ENCODE measurements at places on chromosomes 2 and 18.

- DNase-seq = no peak
Measured at GRCh38 chr2:10655499-10656225, 34.1 kb downstream of the NOL10 start.

DNA sequence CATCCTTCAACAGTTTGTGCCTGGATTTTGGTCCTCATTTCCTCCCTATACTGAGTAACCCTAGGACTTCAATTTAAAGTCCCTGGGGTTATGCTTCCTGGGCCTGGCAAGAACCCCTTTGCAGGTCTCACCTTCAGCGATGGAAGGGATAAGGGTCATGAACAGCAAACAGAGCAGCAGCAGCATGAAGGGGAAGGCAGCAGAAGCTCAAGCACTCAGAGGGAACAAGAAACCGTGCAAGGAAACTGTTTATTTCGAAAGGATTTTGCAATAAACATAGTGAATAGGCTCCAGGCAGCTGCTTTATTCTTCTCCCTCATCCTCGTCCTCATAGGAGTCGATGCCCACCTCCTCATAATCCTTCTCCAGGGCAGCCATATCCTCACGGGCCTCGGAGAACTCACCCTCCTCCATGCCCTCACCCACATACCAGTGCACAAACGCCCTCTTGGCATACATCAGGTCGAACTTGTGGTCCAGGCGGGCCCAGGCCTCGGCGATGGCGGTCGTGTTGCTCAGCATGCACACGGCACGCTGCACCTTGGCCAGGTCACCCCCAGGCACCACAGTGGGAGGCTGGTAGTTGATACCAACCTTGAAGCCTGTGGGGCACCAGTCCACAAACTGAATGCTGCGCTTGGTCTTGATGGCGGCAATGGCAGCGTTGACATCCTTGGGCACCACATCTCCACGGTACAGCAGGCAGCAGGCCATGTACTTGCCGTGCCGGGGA is 2.8 kb upstream of the TUBA4B start:
- DNase-seq = no peak

DNA sequence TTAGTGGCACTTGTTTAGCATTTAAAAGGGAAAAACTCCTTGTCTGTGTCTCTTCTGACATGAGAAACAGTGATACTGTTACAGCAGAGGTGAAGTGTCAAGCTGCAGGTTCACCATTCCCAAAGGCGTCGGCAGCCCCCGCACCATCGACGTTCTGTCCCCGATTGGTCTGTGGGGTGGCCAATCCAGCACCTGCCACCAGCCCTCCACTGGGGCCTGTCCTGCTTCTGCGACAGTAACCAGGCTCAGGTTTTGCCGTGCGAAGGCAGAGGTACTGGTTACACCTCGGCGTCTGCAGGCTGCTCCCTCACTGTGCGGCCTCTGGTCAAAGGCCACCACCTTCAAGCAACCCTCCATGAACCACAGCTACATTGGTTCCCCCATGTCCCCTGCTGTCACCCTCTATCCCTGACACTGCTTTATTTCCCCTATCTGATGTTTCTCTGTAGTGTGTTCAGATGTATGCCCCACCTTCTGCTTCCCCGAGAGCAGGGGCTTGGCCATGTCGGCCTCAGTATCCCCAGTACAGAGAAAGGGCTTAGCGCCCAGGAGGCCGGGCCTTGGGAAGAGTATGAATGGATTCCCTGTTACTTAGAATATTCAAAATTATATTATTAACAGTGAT is 8.6 kb upstream of the ESPNL start:
- no peak for DNase-seq

DNA sequence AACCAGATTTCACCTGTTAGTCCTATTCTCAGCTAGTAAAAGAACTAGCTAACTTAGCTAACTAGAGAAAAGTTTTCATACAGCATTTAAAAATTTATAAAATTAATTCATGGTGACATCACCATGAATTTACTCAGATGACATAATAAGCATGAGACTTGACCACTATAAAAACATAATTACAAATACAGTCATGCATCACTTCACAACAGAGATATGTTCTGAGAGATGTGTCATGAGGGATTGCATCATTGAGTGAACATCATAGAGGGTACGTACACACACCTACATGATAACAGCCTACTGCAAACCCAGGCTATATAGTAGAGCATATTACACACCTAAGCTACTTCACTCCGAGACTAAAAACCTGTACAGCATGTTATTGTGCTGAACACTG is 481.3 kb upstream of the CHAC2 start:
- no peak for DNase-seq

GRCh38 chr2:220940646-220941045 is 631.5 kb downstream of the EPHA4 start:
- DNase-seq = no peak

DNA sequence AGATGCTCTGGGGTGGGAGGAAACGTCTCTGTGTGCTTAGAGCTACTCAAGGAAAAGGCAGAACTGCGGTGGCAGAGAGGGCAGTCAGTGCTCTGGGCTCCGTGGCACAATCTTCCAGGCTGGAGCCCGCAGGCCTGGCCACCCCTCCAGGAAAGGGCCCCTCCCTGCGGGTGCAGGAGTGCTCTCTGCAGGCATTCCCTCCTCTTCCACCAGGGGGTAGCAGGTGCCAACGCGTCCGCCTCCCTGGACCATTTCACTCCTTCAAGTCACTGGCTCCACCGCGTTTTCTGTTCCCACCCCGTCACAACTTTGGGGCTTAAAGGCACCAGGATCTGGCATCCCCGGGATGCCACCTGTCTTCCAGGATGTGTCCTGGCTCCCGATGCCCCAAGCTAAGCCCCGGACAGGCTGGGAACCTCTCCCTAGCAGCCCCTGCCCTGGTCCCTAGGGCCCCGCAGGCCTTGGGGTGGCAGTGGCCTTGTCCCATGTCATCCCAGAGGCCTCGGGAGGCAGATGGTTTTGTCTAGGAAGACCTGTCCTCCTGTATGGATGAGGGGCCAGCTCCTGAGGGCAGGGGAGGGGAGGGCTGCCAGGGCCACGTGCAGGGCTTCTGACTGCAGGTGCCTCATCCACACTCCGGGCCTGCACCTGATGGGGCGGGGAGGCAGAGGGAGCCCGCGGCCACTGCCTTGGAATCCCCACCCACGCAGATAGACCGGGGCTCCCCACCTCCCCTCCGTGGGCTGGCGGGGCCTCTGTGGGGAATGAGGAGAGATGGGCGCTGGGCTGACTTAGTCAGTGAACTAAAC is 26.4 kb downstream of the KCNIP3 start:
- no peak for DNase-seq

DNA sequence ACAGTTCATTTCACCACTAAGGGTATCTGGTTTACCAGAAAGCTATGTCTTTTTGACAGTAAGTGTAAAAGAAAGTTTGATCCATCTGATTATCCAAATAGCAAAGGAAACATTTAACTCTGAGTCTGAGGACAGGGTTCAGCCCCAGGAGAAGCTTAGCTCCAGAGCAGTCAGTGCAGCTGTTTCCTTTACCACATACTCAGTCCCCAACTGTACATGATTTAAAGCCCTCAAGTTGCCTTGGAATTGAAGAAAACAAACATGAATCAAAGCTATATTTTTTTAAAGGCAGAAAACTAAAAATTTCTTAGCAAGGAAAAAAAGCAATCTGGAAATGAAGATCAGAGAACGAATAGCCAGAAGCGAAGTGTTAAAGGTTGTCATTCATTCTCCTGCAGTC is 746.0 kb downstream of the METTL4 start:
- DNase-seq = no peak

GRCh38 chr2:235219048-235219447 is 267.2 kb downstream of the SH3BP4 start:
- DNase-seq = no peak

- DNase-seq = no peak
Measured at GRCh38 chr2:5365871-5366461, 326.2 kb upstream of the SOX11 start.

DNA sequence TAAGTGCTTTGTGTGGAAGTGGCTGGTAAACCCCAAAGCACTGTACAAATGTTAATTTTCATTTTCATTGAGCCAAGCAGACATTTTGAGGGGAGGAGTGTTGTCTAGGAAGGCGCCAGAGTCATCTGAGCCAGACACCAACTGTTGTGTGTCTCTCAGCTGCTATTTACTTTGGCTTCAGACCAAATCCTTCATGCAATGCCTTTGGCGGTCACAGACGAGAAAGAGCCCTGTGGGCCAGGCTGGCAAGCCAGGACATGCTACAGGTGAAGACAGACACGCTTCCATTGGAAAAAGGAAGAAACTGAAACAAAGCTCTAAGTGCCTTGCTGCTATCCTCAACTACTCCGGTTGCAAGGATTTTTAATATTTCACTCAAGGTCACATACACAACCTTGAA is 115.4 kb upstream of the CDC42EP3 start:
- DNase-seq = no peak

GRCh38 chr18:79164706-79165105 is 95.5 kb downstream of the ATP9B start:
- no peak for DNase-seq

DNA sequence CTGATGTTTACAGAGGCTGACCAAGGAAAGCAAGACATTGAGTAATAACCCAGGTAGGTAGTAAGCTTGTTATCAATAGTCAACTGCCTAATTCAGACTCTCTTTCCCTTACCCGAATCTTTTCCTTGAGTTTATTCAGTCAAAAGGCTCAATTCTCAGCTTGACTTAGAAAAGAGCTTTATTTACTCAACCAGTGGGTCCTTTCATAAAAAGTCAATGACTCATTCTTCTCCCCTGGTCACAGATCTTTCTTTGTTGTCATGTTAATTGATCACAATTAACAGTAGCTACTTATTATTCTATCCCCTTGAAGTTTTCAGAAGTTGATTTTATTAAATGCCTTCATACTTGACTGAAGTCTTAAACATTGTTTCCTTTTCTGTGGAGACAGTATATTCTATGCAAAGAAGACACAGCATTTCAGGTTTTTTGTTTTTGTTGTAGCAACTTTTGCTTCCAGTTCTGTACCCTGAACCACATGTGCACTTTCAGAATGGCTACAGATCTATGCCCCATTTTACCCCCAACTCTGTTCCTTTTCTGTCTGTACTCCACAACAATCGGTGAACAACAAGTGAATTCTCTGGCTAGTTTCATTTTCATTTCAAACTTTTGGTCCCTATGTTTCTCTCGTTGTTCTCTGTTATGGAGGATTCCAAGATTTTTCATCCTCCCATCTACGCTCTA is 428.3 kb downstream of the NCKAP5 start:
- DNase-seq = no peak

- no peak for DNase-seq
Measured at GRCh38 chr2:119678021-119678656, 862 bp upstream of the TMEM177 start.

- no peak for DNase-seq
Measured at GRCh38 chr2:70479816-70480215, 73.8 kb downstream of the TGFA start.

GRCh38 chr18:45127405-45127804 is 446.7 kb downstream of the SETBP1 start:
- DNase-seq = no peak

DNA sequence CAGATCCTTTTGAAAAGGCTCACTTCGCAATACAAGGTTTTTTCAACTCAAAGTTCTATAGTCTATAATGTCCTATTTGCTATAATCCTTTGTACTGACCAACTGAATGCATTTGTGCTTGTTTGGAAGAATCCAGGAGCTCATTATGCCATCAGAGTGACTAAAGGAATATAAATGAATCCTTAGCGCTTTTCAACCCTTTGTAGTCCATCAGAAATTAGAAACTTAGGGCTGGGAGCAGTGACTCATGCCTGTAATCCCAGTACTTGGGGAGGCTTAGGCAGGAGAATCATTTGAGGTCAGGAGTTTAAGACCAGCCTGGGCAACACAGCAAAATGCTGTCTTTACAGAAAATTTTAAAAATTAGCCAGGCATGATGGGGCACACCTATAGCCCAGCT is 330.2 kb upstream of the CHAC2 start:
- no peak for DNase-seq

GRCh38 chr2:237725661-237726060 is 72.9 kb upstream of the RBM44 start:
- no peak for DNase-seq

- DNase-seq = no peak
Measured at GRCh38 chr2:9237831-9238230, 31.2 kb downstream of the ASAP2 start.

GRCh38 chr2:72145289-72145657 is 2.4 kb downstream of the CYP26B1 start:
- DNase-seq = no peak

GRCh38 chr2:3631851-3632659 is 25.9 kb upstream of the ALLC start:
- DNase-seq = no peak

GRCh38 chr2:125085904-125086303 is 1060.8 kb downstream of the CNTNAP5 start:
- no peak for DNase-seq

DNA sequence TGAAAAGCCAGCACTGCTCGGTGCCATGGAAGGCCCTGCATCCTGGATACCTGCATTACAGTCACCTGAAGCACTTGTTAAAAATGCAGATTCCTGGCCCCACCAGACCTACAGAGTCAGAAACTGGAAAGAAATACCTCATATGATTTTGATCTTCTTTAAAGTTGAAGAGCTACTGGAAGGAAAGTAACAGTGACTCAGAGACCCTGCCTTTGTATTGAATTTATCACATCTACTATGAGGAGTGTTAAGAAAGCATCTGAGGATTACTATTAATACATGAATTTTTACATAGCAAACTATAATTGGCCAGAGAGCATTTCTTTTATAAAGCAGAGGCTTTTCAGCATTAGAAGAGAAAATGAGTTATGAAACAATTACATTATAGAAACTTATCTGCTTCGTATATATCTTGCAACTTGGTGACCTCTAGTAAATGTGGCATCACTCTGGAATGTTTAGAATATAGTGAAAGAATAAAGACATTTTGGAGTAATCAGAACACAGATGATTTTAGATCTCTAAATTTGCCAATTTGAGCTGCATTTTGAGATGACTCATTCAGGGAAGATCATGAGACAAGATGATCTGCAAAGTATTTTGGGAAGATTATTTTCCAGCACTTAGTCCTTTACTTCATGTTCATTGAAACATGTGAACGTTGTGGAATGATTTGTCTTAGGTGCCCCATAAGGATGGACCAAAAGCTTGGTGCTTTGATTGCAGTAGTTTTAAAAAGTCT is 12.2 kb downstream of the PTPRM start:
- DNase-seq = no peak

GRCh38 chr18:10838553-10838952 is 310.8 kb downstream of the PIEZO2 start:
- DNase-seq = no peak

- DNase-seq = no peak
Measured at GRCh38 chr2:108323619-108324018, 34.9 kb downstream of the SULT1C2 start.

- DNase-seq = no peak
Measured at GRCh38 chr2:185531721-185532120, 206.9 kb upstream of the FSIP2 start.

Data from AG04449 (cell line).